Smooth muscle cell of the brain vasculature (primary cell): ENCODE measurements at places on chromosomes 11 and 22.

GRCh38 chr22:23553924-23554870 is 25.9 kb downstream of the IGLL1 start:
- no peak for DNase-seq

GRCh38 chr11:123034597-123034996 is 27.3 kb downstream of the HSPA8 start:
- DNase-seq = no peak

- no peak for DNase-seq
Measured at GRCh38 chr11:95699631-95700470, 89.7 kb downstream of the FAM76B start.

GRCh38 chr11:119617340-119617713 is 111.7 kb downstream of the NECTIN1 start:
- DNase-seq = no peak

- no peak for DNase-seq
Measured at GRCh38 chr11:64110465-64111375, 55.2 kb downstream of the MACROD1 start.

GRCh38 chr22:32836280-32837123 is 35.0 kb downstream of the TIMP3 start:
- DNase-seq = no peak

- DNase-seq = peak; percentile 15
Measured at GRCh38 chr11:36702330-36703054, 104.5 kb upstream of the RAG2 start.

- DNase-seq = no peak
Measured at GRCh38 chr11:2651826-2652271, 47.9 kb downstream of the KCNQ1OT1 start.

DNA sequence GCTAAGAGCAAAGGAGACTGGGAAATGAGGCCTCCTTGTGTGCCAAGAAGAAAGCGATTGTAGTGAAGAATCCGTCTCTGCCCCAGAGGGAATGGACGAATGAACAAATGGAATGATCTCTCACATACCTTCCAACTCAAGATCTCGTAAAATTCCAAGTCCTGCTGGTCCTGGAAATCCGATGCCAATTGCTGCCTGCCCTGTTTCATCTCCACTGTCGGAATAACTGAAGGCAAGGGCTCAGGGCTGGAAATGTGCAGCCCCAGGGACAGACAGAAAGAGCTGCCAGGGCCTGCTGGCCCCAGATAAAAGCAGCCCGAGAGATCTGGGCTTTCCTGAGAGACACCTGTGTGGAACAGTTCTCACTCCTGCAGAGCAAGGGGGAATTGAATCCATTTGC is 120.9 kb downstream of the MN1 start:
- DNase-seq = no peak

GRCh38 chr11:14418801-14419417 is 59.9 kb upstream of the RRAS2 start:
- no peak for DNase-seq

DNA sequence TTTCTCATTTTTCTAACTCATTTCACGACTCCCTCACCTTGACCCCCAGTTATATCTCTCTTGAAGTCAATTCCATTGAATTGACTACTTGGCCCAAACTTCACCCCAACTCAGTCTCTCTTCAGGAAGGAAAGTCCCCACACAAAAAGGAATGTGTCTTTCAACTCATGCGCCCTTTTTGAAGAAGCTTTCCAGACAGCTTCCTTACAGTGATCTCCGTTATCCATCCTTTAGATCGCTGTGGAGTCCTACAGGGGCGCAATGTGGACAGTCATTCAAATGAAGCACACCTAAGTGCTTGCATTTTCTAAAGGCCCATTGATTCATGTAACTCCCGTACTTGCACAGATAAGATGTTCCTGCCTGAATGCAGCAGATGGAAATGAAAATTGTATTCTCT is 101.1 kb upstream of the VPREB1 start:
- no peak for DNase-seq

DNA sequence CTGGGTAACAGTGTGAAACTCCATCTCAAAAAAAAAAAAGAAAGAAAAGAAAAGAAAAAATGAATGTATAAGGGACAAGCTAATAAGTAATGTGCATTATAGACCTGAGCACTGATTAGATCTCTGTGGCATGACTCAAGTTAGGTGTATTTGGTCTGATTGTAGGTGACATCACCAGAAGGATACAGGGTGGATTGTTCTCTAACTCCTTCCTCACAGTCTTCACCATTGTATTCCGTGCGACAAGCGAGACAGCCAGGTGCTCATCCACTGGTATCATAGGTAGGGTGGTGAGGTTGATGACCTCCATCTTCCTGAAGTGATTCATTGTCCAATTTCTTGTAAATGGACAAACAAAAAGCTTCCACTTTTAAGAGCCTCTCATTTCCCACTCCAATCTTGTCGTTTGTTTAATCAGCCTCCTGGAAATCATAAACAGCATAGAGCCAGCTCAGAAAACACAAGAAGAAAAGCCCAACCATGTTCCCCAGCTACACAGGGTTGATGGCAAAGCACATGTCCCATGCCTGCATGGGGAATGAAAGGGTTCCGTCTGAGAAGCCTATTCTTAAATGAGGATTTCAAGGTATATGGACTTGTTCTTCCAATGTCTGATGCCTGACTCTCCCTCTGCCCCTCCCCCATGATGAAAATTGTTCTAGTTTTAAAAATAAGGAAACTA is 6.2 kb downstream of the FAM227A start:
- DNase-seq = no peak

- no peak for DNase-seq
Measured at GRCh38 chr11:75073459-75074190, 23.1 kb downstream of the OR2AT4 start.

DNA sequence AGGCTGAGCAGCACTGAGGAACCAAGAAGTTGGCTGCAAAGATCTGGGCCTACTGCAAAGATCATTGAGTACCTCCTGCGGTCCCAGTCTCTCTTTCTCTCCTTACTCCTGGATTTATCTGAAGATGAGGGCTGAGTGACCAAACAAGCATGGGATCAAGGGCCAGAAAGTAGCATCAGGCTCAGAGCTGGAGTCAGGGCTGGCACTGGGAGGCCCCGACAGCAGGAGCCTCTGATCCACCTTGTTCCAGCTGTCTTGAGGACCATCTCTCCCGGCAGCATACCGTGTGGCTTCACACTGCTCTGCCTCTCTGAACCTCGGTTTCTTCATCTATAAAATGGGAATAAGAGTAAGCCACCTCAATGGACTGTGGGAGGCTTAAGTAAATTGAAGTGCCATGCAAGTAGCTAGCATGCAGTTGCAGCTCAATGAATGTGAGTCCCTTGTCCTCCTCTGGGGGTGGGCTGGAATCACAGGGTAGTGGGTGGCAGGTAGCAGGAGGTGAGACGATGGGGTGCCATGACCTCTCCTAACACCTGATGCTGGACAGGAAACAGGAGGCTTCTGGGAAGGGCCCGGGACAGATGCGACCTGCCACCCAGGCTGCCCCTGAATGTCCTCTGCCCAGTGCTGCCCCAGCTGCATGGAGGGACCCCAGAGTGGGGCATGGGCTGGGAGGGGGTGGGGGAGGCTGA is 52.5 kb upstream of the PRDM11 start:
- no peak for DNase-seq

DNA sequence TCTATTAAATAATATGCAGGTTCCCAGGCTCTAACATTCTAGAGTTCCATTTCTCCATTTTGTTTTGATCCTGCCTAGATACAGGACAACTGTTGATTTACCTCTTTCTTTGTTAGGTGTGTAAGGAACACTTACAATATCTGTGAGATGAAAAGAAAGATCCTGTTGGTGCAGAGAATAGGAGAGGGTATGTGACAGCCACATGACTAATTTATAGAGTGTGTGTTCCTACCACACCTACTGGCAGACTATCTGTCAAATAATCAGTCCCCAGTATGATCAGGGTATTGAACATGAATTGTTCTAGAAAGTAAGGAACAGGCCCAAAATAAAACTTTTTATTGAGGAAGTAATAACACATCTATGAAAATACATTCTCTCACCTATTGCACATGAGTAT is 10.2 kb downstream of the MMP10 start:
- DNase-seq = no peak

DNA sequence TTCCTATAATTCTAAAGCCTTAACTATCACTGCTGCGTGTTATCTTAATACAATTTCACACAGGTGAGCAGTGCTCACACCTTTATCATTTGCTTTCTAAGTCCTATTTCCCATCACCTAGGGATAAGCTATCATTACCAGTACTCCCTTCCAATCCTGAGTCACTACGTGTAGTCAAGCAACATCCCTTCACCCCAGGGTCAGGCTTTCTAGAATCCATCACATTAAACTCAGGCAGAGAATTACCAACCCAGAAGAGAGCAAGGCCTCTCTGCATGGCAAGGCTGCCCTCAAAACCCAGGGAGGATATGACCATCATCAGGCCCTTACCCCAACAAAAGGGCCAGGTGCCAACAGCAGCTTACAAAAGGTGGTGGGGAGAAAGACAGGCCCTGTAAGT is 9.8 kb downstream of the PACSIN2 start:
- no peak for DNase-seq

DNA sequence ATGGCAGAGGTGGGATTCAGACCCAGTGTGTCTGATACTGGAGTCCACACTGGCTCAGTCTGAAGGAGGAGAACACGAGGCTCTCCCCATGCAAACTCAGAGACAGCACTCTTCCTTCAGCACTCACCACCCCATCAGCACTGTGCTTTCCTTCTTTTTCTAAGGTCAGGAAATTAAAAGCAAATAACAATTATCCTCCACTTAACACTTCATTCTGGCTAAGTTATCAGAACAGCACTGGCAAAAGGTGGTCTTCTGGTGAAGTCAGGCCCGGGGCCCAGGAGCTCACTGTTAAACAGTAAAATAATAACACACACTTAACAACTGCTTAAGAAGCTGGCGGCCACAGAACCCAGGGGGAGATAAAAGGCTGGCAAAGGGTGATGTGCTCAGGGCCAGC is 107.1 kb downstream of the NAT10 start:
- no peak for DNase-seq

GRCh38 chr11:13896175-13896980 is 66.1 kb upstream of the SPON1 start:
- no peak for DNase-seq

DNA sequence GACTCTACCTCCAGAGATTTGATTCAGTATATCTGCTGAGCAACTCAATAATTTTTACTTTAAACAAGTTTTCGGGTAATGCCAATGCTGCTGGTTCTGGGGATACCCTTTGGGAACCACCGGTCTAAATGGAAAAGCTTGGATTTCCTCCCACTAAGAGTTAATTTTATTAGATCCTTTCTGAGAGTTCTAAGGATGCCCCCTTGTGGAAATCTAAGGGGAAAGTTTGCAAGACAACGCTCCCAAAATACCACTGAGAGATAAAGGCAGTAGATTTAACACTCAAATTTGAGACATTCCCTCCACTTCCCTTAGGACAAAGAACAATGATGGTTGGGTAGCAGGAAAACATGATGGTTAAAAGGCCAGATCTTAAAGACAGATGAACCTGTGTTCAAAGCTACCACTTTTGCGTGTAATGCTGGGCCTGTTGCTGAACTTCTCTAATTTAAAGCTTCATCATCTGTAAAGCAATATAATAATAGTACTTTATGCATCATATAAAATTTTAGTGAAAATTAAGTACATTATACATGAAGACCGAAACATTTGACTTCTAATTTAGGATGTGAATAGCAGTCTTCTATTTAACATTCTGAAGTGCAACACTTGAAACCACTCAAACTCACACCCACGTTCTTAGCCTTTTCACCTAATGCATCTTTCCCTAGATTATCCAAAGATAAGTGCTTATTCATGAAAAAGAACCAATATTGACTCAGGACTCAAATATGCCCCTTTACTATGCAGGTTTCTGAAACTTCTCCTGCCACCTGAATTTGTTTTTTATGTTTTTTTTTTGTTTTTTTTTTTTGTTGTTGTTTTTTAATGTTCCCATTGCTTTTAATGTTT is 110.1 kb upstream of the LUZP2 start:
- DNase-seq = peak; percentile 9

DNA sequence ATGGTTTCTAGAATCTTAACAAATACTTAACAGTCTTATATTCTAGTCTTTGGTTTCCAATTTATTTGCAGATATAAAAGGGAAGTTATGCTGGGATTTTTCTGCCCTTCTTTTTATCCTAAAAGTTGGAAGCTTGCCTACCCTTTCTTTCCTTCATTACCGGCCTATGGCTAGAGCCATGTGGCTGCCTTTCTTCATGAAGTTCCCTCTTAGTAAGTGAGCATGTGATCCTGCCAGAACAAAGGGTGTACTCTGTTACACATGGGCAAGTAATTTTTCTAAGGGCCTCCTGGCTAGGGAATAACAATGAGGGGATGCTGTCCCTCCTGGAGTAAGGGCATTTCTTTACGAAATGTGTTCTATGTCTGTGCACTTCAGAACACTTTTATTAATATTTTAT is 252.1 kb upstream of the PITPNB start:
- DNase-seq = no peak

GRCh38 chr22:29312218-29313125 is 3.0 kb downstream of the RASL10A start:
- no peak for DNase-seq

DNA sequence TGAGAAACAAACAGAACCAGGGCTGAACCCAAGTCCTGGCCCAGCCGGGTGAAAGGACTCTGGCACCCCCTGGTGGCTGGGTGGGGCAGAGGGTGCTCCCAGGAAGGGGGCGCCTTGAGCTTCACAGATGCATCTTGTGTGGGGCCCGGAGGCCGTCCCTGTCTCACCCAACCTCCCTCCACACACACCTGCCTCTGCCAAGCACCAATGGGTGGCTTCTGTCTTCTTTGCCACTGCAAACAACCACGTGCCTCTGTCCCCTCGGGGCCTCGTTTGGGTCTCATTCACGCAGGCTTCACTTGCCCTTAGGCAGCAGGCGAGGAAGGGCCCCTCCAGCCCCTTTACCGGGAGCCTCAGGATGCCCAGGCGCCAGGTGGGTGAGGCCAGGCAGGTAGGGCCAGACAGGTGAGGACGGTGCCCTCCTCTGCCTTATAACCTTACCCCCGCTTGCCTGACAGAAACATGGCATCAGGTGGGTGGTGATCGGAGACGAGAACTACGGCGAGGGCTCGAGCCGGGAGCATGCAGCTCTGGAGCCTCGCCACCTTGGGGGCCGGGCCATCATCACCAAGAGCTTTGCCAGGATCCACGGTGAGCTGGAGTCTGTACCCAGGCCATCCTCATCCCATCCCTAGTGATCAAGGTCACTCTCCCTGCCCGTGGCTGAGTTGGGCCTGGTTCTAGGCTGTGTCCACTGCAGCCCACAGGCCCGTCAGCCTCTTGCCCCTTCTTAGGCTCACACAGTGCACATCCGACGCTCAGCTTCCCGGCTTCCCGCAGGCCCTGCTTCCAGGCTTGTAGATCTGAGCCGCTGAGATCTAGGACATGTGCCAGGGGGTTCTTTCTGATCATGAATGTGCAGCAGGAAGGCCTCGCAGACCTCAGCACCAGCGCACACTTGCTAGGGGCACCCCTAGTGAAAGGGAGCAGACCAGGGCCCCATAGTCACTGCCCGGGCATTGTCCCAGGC is 17.2 kb downstream of the POLR3H start:
- DNase-seq = no peak
